ENCODE measurements at places on chromosomes 7 and 10.

GRCh38 chr10:78212060-78212785, 178.6 kb downstream of the RPS24 start:
- DNase-seq, result no peak

- DNase-seq, result no peak
These were observed 11.4 kb upstream of the HSPA12A start for GRCh38 chr10:116753759-116754158.

- DNase-seq, result peak; percentile 30
These were observed 379.7 kb upstream of the ZMIZ1 start for GRCh38 chr10:78688901-78689583.

- no peak for DNase-seq
These were observed 14.5 kb downstream of the CARD11 start for GRCh38 chr7:3029138-3029537.

DNA sequence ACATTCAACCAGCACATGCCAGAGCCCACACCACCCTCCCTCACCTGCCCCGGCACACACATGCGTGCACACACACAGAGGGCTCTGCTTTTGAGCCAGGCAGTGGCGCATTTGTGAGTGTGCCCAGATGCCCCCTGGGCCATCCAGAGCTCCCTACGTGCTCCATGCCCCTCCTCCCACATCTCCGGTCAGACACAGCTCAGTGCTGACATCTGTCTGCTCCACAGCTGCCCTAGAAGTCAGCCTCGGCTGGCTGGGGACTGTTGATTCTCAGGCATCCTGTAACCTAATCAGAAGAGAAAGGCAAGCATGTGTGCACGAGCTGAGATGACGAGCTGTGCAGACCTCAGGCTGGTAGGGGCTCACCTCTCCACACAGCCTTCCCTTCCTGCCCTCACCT, 135.1 kb downstream of the ZMIZ1 start:
- DNase-seq, result no peak

DNA sequence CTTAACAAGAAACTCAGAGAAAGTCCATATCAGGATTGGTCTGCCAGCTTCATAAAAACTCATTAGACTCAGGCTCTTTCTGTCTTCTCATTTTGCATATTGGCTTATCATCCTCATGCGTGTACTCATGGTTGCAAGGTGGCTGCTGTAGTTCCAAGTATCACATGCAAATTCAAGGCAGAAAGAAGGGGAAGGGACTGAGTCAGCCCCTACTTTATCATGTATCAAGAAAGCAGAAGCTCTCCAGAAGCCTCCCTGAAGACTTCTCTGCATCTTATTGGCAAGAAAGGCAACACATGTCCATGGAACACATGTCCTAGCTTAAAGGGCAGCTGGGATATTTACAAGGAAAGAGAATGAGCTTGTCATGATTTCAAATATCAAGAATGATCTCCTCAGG, 19.4 kb upstream of the EZH2 start:
- DNase-seq, result no peak

DNA sequence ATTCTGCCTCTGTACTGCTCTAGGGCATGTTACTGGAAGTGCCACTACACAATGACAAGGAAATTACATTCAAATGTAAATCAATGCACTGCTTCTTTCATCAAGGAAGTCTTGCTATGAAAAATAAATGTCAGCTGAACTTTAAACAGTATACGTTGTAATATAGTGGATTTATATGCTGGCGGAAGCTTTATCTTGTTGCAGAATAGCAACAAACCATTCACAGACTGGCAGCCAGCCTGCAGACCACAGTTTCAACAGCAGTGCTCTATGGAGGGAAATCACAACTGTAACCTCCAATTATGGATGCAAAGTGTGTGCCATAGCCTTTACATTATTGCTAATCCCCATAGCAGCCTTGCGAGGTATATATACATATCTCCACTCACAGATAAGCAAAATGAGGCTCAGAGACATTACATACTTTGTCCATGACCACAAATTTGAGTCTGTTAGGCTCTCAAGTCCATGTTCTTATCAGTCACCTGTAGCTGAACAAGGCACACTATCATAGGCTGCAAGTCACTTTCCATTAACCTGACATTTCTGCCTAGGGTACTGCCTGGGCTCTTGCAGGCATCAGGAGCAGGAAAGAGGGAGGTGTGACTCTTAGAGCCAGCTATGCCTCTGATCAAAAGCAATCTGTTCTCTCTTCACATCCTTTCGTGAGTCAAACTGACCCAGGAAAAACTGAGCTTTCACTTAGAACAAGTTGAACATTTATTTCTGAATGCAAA, 22.6 kb downstream of the COL28A1 start:
- DNase-seq, result no peak

GRCh38 chr10:14572811-14573210, 201.9 kb downstream of the FAM107B start:
- no peak for DNase-seq

DNA sequence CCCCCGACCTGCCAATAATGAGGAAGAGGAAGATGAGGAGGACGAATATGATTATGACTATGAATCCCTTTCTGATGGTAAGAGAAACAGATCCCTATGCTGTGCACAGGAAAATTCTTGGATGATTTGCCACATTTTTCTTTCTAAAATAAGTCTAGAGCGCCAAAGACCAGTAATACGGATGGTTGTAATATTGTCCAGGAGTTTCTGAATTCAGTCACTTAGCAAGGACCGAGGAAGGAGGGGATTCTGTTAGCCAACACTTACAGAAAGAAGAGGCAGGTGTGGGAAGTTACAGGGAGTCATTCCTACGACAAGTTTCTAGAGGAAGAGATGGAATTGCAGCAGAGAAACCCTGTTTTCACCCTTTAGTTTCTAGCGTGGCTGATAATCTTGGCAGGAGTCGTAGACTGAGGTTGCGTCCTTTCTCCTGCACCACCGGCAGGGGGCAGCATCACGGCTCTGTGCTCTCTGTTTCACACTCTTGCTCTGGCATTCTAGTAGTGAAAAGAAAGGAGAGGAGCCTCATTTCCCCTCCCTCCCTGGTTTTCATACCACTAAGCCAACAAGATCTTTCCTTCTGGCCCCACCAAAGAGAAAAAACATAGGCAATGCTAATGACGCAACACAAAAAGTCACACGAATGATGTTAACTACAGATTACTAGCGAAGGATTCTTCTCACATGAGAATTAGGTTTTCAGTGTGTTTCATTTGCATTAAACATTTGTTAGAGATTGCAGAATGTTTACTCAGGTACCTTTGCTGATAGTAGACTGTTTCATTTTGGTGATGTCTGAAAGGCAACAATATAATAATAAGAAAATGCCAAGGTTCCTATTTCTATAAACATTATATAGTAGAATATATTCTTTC, 82.7 kb downstream of the NOC3L start:
- no peak for DNase-seq

- no peak for DNase-seq
These were observed 65.9 kb downstream of the CREB3L2 start for GRCh38 chr7:137935884-137936508.

- peak; percentile 90 for DNase-seq
These were observed 134.3 kb downstream of the TAX1BP1 start for GRCh38 chr7:27873981-27874957.

DNA sequence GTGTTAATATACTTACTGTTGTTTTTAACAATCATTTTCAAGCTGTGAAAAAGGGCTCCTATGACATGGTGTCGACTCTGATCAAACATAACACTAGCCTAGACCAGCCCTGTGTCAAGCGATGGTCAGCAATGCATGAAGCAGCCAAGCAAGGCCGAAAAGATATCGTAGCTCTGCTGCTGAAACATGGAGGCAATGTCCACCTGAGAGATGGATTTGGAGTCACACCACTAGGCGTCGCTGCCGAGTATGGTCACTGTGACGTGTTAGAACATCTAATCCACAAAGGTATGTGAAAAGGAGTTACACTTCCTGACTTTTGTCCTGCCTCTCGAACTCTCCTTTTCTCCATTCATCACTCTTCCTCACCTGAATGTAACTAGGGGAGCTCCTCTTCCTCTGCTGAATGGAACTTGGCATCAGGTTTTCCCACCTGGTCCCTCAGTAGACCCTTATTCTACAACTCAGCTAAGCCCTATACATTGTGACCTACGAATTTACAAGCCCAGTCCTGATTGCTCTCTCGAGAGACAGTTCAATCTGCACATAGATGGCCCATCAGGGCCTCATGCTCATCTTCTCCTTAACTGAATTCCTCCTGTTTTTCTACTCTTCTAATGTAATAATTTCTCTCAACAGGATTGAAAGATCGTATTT, 23.0 kb downstream of the ASB15 start:
- DNase-seq, result peak; percentile 35

DNA sequence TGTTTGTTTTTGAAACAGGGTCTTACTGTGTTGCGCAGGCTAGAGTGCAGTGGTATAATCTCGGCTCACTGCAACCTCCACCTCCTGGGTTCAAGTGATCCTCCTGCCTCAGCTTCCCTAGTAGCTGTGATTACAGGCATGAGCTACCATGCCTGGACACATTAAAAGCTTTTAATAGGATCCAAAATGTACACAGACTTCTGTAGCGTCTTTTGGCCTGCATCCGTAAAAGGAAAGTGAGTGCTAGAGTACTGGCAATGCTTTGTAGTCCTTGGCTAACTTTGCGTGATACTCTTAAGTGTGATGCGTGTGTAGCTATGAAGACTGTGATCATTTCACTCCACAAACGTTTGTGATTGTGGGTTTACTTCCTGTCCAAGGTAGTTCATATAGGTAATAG, 13.3 kb downstream of the ZRANB1 start:
- DNase-seq, result no peak

DNA sequence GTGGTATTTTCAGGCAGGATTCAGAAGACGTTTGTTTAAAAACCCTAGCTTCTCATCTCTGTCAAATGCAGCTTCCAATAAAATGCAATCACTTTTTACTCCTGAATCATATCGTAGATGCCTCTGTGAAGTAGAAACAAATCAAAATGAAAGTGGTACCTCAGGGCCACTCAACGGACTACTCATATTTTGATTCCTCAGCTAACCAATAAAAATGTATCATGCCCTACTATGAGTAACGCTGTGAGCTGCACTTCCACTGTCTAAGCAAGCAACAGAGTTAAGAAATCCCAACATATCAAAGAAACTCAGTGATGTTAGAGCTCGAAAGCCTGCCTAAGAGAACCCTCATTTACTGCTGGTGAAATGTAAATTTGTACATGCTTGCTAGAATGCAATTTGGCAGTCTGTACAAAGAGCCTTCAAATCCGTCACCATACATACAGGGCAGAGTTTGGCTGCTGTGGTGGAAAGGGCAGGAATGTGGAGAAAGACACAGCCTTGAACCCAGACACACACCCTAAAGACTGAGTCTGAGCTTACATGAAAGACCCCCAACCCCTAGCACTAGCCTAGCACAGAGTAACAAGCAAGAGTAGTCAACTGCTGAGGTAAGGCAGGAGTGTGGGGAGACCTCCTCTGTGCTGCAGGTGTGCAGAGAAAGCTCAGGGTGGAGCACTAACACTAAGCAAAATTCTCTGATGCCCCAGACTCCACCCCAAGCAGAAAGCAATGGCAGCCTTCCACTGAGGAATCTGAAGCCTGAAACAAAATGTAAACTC, 151.5 kb downstream of the ANK3 start:
- no peak for DNase-seq

GRCh38 chr7:45708046-45708950, 134.1 kb downstream of the ADCY1 start:
- peak; percentile 4 for DNase-seq

GRCh38 chr10:93261089-93261488, 187.4 kb downstream of the CYP26A1 start:
- no peak for DNase-seq

Data from mucosa of gallbladder (tissue), 1 donor.